Activated T-cell treated with anti-CD3 and anti-CD28 coated beads for 24 hours (primary cell): ENCODE measurements at places on chromosomes 13 and 19.

GRCh38 chr19:49802836-49803528, 10.1 kb downstream of the FUZ start:
- DNase-seq = no peak

DNA sequence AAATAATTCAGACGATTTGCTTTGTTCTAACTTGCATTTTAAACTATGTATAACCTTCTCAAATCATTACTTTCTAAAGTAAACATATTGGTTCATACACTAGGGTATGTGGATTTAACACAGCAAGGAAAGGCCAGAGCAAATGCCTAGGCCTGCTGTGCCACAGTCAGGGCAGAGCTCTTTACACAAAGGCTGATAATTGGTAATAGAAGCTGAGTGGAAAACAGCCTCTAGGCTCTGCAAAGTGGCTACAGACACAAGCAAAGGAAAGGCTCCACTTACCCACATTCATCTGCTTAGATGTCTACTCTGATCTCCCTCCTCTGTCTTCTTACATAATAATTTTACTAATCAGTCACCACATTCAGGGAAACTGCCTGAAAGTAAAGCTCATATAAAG, 382.9 kb downstream of the OLFM4 start:
- no peak for DNase-seq

GRCh38 chr13:91574766-91575165, 176.3 kb downstream of the GPC5 start:
- no peak for DNase-seq

GRCh38 chr19:18883526-18884304, 12.2 kb downstream of the CERS1 start:
- no peak for DNase-seq

GRCh38 chr13:109900741-109901140, 114.4 kb upstream of the IRS2 start:
- no peak for DNase-seq

DNA sequence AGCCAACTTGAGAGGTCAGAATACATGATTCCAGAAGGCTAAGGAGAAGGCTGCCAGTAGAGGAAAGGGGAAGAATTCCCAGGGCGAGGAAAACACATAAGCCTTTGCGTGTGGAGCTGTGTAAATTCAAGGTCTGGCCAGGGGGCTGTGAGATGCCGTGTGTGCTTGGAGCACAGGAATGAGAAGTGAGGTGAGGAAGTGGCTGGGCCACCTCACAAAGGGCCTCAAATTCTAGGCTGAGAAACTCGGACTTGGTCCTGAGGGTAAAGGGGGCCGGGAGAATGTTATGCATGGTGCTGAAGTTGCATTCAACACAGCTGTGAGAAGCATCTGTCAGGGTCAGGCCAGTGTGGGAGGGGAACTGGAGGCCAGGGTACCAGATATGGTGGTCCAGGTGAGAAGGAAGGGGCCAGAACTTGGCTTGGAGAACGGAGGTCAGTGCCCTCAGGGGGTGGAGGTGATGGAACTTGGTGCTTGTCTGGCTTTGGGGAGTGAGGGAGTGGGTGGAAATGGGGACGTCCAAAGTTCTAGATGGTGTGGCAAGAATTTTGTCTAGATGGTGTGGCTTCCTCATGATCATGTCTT, 4.9 kb upstream of the ZNF580 start:
- no peak for DNase-seq

DNA sequence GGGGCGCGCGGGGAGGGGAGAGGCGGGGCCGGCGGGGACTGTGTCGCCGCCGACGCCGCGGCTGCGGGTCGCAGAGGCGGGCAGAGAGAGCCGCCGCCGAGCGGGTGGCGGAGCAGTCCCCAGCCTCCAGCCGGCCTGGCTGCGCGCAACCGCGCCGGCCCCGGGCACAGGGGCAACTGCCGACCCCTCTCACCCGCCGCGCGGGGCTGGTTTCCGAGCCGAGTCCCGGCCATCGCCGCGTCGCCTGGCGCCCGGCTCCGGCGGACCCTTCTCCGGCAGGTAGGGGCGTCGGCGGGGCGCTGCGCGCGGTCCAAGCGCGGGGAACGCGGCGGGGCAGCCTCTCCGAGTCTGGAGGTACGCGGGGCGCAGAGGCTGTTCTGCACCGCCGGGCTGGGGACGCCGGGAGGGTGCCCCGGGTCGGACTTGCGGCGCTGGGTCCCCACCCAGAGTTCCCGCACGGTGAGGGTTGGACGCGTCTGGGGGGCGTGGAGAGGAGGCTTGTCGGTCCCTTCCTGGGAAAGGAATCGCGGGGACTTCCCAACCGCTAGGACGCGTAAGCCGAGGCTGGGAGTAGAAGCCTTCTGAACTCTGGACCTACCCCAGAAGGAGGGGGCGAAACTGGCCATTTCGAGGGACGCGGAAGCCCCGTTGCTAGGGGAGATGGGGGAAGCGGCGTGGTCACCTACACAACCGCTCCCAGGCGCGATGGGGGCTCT, 133.6 kb upstream of the MYO16 start:
- DNase-seq = no peak

GRCh38 chr13:106403280-106403679, 132.2 kb downstream of the EFNB2 start:
- no peak for DNase-seq

DNA sequence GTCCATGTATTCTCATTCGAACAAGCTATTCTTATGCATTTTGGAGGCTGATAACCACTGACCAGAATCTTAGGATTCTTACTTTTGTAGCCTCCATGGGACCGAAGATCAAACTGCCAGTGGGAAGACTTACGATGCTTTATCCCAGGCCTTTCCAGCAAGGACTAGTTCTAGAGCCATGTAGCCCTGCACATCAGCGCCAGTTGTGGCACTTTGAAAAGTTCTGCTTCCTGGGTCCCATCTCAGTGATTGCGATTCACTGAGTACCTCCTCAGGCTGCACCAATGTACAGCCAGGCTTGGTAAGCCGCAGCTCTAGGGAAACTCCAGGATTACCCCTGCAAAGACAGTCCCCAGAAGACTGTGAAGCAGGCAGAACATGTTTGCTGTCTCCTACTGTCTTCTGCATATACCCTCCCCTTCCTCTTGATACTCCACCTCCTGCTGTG, 18.9 kb upstream of the ENOX1 start:
- no peak for DNase-seq

DNA sequence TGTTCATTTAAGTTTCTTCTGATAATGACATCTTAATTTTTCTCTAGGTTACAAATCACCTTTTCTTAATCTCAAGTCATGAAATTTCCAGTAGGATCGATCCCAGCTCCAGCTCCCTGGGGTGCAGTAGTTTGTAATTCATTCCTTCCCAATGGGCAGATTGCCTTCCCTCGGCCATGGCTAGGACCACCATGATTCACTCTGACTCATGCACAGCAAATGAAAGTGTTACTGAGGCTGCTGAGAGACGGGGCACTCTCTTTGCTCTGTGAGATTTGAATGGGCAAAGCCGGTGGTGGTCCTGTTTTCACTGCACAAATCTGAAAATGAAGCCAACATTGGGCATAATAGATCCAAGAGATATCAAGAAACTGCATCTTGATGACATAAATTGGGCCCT, 202.8 kb upstream of the IRS2 start:
- DNase-seq = no peak

GRCh38 chr13:71030784-71031183, 836.2 kb downstream of the DACH1 start:
- no peak for DNase-seq

GRCh38 chr13:37429976-37430375, 168.6 kb downstream of the POSTN start:
- DNase-seq = no peak

GRCh38 chr13:66972659-66973058, 257.5 kb downstream of the PCDH9 start:
- no peak for DNase-seq

DNA sequence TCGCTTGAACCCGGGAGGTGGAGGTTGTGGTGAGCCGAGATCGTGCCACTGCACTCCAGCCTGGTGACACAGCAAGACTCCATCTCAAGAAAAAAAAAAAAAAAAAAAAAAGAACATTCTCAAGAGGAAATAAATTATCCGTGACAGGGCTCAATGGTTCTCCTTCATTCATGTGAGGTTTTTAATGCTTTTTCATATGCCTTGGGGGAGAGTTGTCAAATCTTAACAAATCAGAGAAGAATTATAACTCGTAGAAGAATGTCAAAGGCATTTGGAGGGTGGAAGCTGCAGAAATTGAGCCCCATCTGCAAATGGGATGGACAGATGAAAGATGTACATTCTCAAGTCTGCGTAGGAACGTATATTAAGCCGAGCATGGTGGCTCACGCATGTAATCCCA, 34.9 kb upstream of the HOMER3 start:
- DNase-seq = no peak

DNA sequence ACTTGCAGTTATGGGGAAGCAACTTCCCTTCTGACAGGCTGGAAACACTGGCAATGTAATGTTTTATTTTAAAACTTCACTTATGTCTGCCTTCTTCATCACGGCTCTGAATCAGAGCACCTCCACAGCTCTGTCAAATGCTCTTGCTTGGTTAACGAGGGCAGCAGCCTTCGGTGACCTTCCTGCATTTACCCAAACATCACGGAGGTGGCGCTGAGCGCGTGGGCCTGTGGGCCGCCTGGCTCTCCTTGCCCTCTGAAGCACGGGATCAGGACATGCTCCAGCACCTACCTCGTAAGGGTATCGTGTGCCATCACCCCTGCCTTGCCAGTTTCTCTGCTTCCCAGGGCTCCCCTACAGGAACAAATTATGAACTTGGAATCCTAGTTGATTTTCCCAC, 310.0 kb downstream of the TEX29 start:
- DNase-seq = no peak

DNA sequence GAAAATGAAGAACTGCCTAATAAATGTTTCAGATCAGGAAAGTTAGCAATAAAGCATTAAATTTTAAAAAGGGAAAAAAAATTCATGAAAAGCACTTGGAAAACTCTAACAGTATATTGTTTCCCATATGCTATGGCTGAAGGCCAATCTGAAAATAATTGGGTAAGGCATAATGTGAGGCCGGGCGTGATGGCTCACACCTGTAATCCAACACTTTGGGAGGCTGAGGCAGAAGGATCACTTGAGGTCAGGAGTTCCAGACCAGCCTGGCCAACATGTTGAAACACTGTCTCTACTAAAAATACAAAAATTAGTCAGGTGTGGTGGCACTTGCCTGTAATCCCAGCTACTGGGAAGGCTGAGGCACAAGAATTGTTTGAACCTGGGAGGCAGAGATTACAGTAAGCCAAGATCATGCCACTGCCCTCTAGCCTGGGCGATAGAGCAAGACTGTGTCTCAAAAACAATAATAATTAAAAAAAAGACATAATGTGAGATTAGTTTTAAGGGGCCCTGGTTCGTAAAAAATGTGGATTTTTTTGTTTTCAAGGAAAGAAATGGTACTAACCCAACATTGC, 15.2 kb downstream of the INTS6 start:
- no peak for DNase-seq

DNA sequence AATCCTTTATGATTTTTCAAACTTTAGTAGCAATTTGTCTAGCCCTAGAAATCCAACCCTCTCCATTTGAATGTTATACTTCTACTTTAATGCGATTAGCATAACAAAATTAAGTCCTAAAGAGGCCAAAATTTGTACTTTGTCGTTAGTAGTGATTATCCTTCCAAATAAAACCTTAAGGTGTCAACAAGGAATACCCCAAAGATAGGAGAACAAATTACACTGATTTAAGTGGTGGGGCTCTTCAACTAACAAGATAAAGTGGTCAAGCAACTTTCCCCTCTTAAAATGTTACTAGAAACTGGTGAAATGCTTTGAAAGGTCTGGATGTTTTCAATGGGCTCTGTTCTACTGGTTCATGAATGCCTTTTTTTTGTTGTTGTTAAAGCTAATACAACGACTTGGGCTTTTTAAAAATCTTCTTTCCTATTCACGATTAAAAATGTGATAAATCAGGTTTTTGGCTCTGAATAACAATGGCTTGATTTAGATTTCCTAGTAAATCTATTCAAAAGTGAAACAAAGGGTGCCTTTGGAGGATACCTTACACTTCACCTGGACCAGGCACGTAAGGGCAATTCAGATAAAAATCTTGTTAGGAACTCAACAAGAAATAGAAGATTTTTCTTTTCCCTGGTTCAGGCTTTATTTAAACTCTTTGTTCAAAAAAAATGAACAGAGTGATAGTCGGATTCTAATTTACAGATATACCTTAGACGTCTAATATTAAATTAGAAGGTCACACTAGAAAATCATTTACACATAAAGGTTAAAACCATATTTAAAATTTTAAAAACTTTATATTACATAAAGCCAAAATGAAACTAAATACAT, 3.1 kb downstream of the SOX21 start:
- no peak for DNase-seq

DNA sequence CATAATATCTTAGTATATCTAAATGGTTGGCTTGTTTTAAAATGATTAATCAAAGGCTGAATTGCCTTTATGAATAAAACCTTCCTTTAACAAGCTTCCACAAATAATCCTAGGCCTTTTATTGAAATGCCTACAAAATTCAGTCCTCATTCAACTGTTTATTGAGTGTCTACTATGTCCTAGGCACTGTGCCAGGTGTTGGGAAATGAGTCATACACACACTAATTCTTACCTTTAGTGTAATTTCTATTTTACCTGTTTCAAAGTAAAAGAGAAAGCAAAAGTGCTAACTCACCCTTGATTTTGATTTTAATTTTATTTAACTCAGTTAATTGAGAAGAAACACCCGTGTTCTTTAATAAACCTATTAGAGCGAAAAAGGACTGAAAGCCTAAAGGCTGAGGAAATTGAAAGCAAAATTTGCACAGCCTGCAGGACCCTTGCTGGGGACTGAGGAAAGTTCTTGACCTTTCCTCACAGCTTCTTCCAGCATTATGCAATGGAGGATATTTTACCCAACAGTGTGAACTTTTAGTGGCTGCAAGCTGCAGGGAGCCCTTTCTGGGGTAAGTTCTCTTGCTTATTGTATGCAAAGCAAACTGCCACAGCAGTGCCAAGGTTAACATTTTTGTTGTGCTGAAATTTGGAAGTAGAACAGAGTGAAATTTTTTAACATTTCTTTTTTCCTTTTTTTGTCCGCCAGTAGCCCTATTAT, 83.1 kb downstream of the B3GLCT start:
- DNase-seq = no peak

GRCh38 chr13:83150616-83151307, 731.5 kb downstream of the SLITRK1 start:
- DNase-seq = no peak

DNA sequence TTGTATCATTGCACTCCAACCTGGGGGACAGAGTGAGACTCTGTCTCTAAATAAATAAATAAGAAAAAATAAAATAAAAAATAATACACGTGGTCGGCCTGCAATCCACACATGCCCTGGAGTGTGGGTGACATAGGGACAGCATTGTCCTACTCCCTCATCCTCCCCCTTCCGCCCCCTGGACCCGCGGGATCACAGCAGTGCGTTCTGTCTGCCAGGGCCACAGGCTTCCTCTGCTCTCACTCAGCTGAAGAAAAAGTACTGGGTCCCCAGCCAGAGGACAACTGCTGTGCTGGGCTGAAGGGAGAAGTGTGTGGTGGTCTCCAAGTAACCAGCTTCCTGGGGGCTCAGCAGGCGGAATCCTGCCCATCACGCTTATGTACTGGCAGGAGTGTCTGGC, 6.3 kb downstream of the BCAT2 start:
- no peak for DNase-seq

DNA sequence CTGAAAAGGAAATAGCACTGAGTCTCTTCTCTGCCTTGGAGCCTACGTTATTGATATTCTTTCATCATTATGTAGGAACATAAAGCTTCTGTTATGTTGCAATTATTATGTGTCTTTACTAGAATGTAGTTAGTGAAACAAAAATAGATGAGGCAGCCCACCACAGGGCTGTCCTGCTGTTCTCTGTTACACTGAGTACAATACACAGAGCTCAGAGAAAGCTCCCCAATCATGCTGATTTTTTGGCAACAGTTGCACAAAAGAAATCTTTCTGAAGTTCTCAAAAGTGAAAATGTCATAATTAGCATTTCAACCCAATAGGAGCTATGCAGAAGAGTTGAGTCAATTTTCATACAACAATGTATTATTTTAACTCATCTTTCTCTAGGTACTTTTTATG, 119.5 kb downstream of the EFNB2 start:
- DNase-seq = no peak
